ENCODE measurements at places on chromosomes 2 and 18. TPM values are rescaled to one million over a fixed set of nuclear protein-coding genes. Genes with fewer than 3 reads are reported as not detected.

- H3K27me3 ChIP-seq: no peaks in the 10 kb centered on the region
- H3K36me3 ChIP-seq: no peaks in the 10 kb centered on the region
- DNase-seq: no peak
- H3K4me1 ChIP-seq: no peaks in the 10 kb centered on the region
Measured at GRCh38 chr2:124211461-124211860, 186.4 kb downstream of the CNTNAP5 start.

GRCh38 chr18:30016179-30016578 lies 1026.4 kb downstream of the DSC3 start:
- DNase-seq: no peak
- H3K36me3 ChIP-seq: no peaks in the 10 kb centered on the region
- H3K4me3 ChIP-seq: no peak overlapping the region
- no peak overlapping the region for H3K27ac ChIP-seq
- H3K4me1 ChIP-seq: no peaks in the 10 kb centered on the region

DNA sequence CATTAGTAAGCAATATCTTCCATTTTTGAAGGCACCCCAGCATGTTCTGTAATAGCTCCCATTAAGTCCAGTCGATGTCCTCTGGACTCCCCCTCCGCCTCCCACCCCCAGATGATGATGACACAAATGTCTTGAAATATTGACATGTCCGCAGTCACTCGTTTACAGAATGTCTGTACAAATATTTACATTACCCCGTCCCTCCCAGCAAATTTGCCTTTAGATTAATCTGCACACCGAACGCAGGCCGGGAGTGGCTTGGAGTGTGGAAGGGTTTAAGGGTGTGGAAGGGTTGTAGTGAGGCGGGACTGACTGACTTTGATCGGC lies 853 bp upstream of the OSBPL6 start:
- no peaks in the 10 kb centered on the region for H3K4me1 ChIP-seq
- H3K27ac ChIP-seq: peak overlapping the region; percentile 85
- peak overlapping the region; percentile 80 for H3K4me3 ChIP-seq
- peak; percentile 58 for DNase-seq
- no peaks in the 10 kb centered on the region for H3K27me3 ChIP-seq

DNA sequence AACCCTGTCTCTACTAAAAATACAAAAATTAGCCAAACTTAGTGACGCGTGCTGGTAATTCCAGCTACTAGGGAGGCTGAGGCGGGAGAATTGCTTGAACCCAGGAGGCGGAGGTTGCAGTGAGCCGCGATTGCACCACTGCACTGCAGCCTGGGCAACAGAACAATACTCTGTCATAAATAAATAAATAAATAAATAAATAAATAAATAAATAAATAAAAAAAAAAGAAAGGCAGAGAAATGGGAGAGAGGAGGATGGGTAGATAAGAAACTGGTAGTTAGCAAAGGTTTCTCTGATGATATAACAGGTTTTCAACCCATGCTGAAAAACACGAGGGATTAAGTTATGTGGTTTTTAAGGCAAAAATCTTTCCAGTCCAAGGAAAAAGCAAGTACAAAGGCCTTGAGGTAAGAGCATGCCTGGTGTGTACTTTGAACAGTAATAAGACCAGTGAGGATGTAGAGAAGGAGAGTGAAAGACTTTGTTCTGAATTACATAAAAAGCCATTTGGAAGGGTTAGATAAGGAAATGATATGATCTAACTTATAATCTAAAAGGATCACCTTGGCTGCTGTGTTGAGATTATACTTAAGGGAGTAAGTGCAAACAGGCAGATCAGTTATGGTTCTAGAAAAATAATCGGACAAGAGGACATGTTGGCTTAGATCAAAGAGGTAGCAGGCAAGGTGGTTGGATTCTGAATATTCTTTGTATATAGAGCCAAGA lies 159.3 kb downstream of the PTH2R start:
- DNase-seq: no peak
- H3K36me3 ChIP-seq: no peaks in the 10 kb centered on the region
- no peaks in the 10 kb centered on the region for H3K4me1 ChIP-seq
- no peaks in the 10 kb centered on the region for H3K27me3 ChIP-seq
- no peak overlapping the region for H3K27ac ChIP-seq
- H3K4me3 ChIP-seq: no peak overlapping the region

DNA sequence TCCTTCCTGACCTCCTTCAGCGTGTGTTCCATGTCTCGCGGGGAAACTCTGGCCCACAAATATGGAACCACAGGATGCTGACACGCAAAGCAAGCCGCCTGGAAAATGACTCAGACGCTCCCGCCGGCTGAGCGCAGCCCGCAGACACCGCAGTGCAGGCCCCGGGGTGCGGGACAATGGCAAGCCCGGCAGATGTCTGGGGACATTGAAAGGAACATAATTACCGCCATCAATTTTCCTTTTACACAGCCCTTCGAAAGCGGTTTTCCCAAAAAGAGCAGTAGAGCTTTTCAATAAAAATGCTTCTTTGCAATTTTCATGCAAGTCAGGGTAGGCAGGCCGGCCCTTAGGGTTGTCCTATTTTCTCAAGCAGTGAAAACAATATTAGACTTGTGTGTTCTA lies 159.2 kb upstream of the SH3BP4 start:
- no peaks in the 10 kb centered on the region for H3K27me3 ChIP-seq
- no peaks in the 10 kb centered on the region for H3K4me1 ChIP-seq
- no peaks in the 10 kb centered on the region for H3K36me3 ChIP-seq
- DNase-seq: no peak
- no peak overlapping the region for H3K4me3 ChIP-seq

Gene AP1S3
- total RNA-seq: 9.5 TPM

GRCh38 chr2:26172871-26173775 lies at the start of gene GAREM2:
GAREM2 (plus strand) TSS chr2:26173088; CDS start chr2:26173221, 133 bp downstream.
- H3K4me3 ChIP-seq: peak within 1 kb of the TSS; percentile 31
- no peak within 1 kb of the TSS for H3K27ac ChIP-seq
- DNase-seq: no peak
- H3K4me1 ChIP-seq: peaks cover 9% of the 10 kb centered on the region
- peaks cover 10% of the 10 kb centered on the region for H3K27me3 ChIP-seq
- no peaks in the 10 kb centered on the region for H3K36me3 ChIP-seq

DNA sequence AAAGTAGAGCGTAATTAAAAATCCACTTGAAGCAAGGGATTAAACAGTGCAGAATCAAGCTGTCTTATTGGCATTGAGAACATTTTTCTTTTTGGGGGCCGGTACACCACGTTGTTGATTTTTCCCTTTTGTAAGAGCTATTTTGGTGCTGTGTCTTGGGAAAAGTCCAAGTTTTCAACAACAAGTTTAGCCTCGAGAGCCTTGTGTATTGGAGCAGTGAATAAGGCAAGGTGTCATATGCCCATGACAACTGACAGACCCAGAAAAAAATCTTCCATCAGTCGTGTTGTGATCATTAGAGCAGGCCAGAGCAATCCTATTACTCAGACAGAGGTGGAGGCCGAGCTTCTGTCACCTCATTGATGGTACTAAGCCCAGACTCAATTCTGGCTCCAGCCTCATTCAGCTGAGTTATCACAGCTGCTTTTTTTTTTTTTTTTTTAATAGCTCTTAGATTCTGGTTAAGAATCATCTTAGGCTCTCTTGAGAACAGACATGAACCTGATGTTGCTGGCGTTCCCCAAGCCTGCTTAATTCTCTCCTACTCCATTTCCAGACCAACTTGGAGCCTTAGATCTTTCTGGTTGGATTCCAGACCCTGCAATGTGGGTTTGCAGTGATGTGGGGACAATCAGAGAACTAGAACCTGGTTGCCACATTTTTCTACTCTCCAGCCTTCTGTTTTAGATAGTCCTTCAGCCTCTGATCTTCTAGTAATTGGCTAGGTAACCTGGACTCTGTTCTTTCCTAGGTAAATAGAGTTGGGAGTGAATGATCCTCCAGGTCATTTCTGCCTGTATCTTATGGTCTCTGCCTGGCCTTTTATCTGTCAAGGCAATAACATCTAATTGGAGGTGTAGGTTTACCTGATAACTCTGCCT lies 43.1 kb downstream of the MOGAT1 start:
- H3K36me3 ChIP-seq: no peaks in the 10 kb centered on the region
- peak overlapping the region; percentile 25 for H3K27ac ChIP-seq
- no peak overlapping the region for H3K4me3 ChIP-seq
- H3K4me1 ChIP-seq: no peaks in the 10 kb centered on the region
- no peaks in the 10 kb centered on the region for H3K27me3 ChIP-seq
- no peak for DNase-seq

- DNase-seq: no peak
- no peaks in the 10 kb centered on the region for H3K4me1 ChIP-seq
- H3K4me3 ChIP-seq: no peak overlapping the region
- H3K36me3 ChIP-seq: no peaks in the 10 kb centered on the region
- no peaks in the 10 kb centered on the region for H3K27me3 ChIP-seq
Measured at GRCh38 chr18:60413944-60414547, 41.5 kb upstream of the MC4R start.

Gene TRABD2A
- 7.4 TPM for total RNA-seq

Gene NAGK
- 115 TPM for total RNA-seq

- no peaks in the 10 kb centered on the region for H3K4me1 ChIP-seq
- DNase-seq: no peak
- H3K36me3 ChIP-seq: no peaks in the 10 kb centered on the region
- no peaks in the 10 kb centered on the region for H3K27me3 ChIP-seq
- H3K27ac ChIP-seq: no peak overlapping the region
Measured at GRCh38 chr2:120675460-120676130, 60.1 kb upstream of the GLI2 start.

Gene ANKRD23
- 3.5 TPM for total RNA-seq

- peaks cover 1% of the 10 kb centered on the region for H3K27me3 ChIP-seq
- H3K36me3 ChIP-seq: no peaks in the 10 kb centered on the region
- H3K4me3 ChIP-seq: no peak overlapping the region
- no peak overlapping the region for H3K27ac ChIP-seq
- H3K4me1 ChIP-seq: no peaks in the 10 kb centered on the region
Measured at GRCh38 chr18:54444319-54444914, 86.7 kb downstream of the C18orf54 start.

Gene POLE4
- total RNA-seq: 31.9 TPM

Gene SALL3
- total RNA-seq: not detected

Gene REG1B
- not detected for total RNA-seq

Measured in breast epithelium (tissue), 4 donors.